GM23248 (cell line): ENCODE measurements at places on chromosomes 6 and 20.
A peak's percentile ranks its signal among the peaks of the same experiment; 100 is the strongest.

DNA sequence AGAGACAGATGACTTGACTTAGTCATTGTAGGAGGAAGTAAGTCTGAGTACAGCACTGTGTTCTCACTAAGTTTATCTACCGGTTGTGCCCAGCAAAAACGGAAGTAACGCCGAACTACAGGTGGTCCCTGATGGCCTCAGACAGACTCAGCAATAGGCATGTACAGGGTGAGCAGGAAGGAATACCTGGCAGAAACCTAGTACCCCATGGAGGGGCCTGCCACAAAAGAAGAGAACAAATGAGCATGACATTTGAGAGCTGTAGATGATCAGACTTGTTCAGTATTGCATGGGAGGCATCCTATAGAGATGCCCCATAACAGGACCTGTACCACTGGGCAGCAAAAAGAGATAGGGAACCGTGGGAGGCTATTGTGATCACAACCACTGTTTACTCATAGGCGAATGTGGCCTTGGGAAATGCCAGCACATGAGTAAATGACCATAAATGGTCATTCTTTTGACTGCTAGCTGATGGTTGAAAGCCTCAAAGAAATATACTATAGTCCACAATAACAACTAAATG lies 106.4 kb upstream of the TAB2 start:
- no peaks in the 10 kb centered on the region for H3K36me3 ChIP-seq
- peaks cover 40% of the 10 kb centered on the region for H3K4me1 ChIP-seq
- DNase-seq: peak; percentile 73
- no peak overlapping the region for H3K4me3 ChIP-seq
- H3K27ac ChIP-seq: peak overlapping the region; percentile 21
- H3K27me3 ChIP-seq: no peaks in the 10 kb centered on the region

DNA sequence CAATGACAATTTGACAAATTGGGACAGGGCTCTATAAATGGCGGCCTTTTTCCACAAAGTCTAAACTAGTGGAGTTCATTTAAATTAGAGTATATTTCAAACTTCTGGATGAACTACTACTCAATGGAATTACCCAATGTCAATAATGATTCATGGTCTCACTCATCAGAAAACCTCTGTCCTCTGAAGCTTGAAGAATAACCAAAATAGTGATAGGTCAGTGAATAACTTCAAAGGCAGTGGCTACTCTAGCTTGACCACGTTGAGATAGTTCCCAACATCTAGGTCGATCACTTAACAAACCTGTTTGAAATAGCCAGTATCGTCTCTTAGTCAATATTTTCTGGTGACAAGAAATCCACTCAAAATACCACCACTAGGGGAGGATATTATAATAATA lies 197.6 kb downstream of the HDGFL1 start:
- DNase-seq: no peak
- no peaks in the 10 kb centered on the region for H3K27me3 ChIP-seq
- no peaks in the 10 kb centered on the region for H3K36me3 ChIP-seq
- H3K4me1 ChIP-seq: no peaks in the 10 kb centered on the region
- H3K4me3 ChIP-seq: no peak overlapping the region

DNA sequence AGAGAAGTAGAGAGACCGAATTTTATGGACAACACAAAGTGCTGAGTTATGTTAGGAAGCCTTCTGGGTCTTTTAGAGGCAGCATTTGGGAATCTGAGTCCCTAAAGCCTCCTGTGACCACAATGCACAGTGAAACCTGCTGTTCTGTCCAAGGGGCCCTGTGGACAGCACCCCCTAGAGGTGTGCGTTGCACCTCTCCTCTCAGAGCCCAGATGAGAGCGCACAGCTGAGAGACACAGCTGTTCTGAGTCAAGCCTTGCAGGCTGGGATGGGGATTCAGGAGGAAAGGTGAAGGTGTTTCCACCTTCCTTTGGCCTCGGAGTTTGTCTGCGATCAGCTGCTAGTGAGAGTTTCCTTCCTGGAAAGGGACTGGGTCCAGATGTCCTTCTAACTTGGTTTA lies 13.0 kb downstream of the PCK1 start:
- H3K4me1 ChIP-seq: no peaks in the 10 kb centered on the region
- no peak overlapping the region for H3K27ac ChIP-seq
- peaks cover 84% of the 10 kb centered on the region for H3K27me3 ChIP-seq

DNA sequence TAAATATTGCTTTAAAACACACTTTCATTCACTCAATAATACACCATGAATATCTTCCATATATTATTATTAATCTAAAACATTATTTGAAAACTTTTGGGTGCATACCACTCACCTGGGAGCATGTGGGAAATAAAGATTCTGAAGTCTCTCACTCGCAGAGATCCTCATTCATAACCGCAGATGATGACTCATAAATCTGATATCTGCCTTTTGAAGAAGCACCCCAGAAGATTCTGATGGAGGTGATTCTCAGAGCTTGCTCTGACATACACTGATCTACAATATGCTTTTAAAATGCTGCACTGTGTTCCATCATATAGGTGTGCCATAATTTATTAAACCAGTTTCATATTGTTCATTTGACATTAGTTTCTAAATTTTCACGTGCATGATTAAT lies 135.0 kb upstream of the SGK1 start:
- H3K4me1 ChIP-seq: peaks cover 17% of the 10 kb centered on the region
- no peak overlapping the region for H3K4me3 ChIP-seq
- H3K27ac ChIP-seq: no peak overlapping the region

- no peaks in the 10 kb centered on the region for H3K36me3 ChIP-seq
- no peak overlapping the region for H3K27ac ChIP-seq
- H3K4me1 ChIP-seq: no peaks in the 10 kb centered on the region
- peak overlapping the region; percentile 24 for H3K4me3 ChIP-seq
- peaks cover 78% of the 10 kb centered on the region for H3K27me3 ChIP-seq
These were observed 21.8 kb downstream of the POM121L2 start for GRCh38 chr6:27290065-27290849.

DNA sequence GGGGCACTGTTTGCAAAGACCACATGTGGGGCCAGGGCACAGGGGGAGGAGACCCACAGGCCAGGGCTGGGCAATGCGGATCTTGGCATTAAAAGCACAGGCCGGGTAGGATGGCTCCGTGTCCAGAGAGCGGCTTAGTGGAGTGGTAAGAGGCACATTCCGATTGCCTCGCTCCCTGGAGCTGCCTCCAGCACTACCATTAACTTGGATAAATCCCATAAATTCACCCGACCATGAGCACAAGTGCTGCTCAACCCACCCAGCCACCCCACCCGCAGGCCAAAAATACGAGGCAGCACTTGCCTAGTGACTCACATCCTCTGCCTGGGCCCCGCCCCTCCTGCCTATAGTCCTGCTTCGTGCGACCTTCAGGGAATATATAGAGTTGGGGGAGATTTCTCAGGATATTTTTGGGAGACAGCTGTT lies 67.5 kb upstream of the QKI start:
- no peaks in the 10 kb centered on the region for H3K36me3 ChIP-seq
- H3K27me3 ChIP-seq: no peaks in the 10 kb centered on the region
- peak; percentile 11 for DNase-seq
